ENCODE measurements at places on chromosomes 1 and 21. TPM values are rescaled to one million over a fixed set of nuclear protein-coding genes. Genes with fewer than 3 reads are reported as not detected.

DNA sequence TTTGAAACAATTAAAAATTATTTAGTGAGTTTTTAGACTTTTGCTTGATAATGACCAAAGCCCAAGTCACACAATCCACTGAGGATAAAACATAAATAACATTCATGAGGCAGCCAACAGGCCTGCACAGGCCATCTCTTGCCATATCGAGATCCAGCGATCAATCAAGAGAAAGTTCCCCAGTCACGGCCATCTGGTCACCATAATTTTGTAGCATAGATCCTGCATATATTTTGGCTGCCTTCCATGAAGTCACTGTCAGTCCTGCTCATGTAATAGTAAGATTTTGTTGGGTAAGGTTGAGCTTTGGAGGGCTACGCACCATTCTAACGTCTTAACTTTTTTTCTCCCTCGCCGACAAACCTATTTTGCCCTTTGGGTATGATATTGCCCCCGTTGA lies 17.5 kb downstream of the KPNA6 start:
- DNase-seq = no peak

DNA sequence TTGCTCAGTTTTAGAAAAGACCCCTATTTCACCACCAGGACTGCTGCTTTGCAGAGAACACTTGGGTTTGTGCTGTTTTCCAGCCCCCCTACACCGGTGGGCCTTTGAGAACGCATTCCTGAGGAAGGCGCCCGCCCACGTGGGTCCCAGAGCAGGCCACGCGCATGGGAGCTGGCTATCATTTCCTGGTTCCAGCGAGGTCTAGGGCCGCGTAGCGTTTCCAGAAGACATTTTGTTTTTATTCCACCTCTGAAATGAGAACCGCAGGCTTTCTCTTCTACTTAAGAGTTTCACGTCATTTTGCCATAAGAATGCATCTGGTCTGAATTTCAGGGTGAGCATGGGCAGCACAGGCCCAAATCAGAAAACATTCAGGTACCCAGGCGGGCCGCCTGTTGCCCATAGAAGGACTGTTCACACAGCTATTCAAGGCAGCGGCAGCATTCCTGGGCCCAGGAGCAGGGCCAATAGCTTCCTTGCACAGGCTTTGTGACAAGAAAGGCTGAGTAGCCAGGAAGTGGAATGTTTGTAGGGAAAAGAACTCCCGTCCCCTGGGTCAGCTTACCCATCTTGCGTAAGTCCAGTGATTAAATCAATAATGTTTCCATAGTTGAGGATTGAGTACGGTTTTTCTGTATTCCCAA lies 1.4 kb upstream of the KLHL21 start:
- DNase-seq = peak; percentile 38

DNA sequence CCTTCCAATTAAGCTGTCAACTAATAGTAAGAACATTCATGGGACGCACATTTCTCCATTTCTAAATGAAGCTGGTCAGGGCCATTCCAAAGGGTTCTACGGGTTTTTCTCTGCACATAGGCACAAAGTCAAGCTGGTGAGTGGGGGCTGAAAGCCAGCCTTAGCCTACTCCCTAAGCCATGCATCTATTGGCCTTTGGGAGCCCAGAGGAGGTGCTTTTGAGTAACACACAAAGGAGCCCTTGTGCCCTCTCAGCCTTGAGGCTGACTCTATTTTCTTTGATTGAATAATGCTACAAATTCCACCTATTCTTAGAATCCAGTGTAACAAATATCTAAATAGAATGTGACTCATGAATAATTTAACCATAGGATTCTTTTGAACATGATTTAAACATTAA lies 73.6 kb downstream of the RGS13 start:
- no peak for DNase-seq

DNA sequence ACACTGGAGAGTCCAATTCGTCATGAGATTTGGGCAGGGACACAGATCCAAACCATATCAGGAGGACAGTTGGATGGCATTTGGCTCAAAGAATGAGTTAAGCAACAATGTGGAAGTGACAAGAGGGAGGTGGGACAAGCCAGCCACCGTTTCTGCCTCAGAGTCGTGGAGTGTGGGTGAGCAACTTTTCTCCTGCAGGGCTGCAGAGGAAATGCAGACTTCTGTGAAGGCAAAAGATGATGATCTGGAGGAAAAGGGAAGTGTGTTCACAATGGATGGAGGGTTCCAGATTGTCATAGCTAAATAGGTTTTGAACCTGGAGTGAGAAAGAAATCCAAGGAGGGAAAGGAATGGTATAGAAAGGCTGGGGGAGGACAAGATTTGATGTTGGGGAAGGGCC lies 16.4 kb upstream of the KANK4 start:
- DNase-seq = no peak

GRCh38 chr1:52603630-52604029 lies 1.5 kb downstream of the GPX7 start:
- no peak for DNase-seq

- DNase-seq = peak; percentile 21
Measured at GRCh38 chr1:30823627-30823968, 66.0 kb upstream of the LAPTM5 start.

DNA sequence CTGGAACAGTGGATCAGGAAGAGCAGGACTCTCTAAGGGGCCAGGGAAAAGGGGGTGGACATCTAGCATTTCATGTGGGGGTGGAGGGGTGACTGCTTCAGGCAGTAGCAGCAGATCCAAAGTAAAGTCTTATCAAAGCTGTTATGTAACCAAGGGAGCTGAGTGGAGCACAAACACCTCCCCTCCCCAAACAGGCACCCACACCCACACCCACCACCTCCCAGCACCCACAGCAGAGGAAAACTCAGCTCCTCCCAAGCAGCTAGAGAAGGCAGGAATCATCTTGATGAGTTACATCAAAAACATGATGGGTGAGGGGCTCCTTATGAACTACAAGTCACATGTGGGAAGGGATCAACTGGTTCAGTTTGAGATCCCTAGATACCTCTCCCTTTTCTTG lies 6.0 kb downstream of the DLGAP3 start:
- no peak for DNase-seq

GRCh38 chr21:14114251-14114650 lies 96.5 kb downstream of the LIPI start:
- peak; percentile 60 for DNase-seq

GRCh38 chr1:111967886-111968285 lies 21.6 kb downstream of the KCND3 start:
- no peak for DNase-seq

OR2L5 gene
- total RNA-seq = 0.07 TPM

ANKRD35 gene
- total RNA-seq = 0.40 TPM

SMCP gene
- total RNA-seq = not detected

RAB3B gene
- total RNA-seq = 4.5 TPM

KRTAP22-1 gene
- total RNA-seq = not detected

UTS2 gene
- not detected for total RNA-seq

Data from PC-3 (cell line).